ENCODE measurements at places on chromosomes 6 and 20.

DNA sequence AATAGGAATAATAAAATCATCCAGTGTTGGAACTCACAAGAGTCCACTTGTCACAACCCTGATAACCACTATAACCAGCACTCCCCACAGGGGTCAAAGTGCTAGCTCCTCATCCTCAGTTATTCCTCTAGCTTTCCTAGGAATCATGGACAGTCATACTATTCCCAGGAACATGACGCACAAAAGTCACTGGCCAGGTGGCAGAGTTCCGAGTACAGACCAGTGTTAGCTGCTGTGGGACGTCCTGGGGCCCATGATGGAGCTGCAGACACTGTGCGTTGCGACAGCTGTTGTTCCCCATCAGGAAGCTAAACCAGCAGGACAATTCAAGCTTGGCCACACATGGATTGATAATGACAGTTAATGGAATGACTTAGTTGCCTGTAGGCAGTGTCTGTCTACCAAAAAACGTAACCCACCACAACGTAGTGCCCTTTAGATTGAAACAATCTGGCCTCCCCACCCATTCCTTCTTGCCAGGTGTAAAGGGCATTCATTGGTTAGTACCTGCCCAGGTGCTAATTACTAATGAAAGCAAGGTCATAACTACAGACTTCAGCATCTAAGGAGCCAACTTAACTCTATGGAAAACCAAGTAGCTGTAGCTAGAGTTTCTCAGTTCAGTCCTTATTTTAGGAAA is 17.4 kb downstream of the EZR start:
- DNase-seq, result no peak

DNA sequence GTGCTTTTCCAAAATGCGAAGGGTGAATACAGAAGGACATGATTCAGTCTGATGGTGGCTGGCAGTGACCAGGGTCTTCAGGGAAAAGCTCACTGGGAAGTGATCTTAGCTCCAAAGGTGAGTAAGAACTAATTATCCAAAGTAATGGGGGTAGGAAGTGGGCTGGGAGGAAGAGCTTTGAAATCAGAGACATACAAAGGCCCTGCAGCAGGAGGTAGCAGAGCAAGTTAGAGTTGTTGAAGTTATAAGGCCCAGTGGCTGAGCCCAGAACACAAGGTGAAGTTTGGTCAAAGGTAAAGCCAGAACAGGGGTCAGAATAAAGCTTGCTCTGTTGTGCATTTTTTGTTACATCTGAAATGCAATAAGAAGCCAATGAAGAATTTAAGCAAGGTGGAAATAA is 81.2 kb downstream of the PLCB1 start:
- no peak for DNase-seq

DNA sequence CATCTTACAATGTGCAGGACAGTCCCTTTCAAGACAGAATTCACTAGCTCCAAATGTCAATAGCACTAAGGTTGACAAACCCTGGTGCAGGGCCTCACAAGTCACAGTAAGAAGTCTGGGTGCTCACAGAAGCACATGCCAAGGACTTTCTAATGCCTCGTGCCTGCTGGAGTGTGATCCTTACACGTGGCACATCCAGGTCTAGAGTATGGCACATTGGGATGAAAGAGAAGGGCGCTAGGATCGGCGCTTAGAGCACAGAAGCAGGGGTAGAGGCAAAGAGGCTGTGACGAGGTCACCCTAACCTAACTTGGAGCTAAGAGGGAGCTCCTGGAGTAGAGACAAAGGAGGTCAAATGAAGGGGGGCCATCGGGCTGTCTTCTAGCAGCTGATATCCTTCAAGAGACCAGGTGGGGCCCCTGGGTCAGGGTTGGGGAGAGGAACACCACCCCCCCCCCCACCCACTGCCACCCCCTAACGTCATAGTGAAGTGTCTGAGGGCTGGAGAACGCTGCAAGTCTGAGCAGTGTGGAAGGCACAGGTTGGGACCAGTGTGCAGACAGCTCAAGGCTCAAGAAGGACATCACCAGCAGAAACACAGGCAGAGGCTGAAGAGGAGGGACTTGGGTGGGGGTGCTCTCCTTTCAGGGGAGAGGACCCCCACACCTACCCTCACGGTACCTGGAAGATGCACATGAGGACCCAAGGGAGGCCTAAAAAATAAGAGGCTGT is 97.8 kb upstream of the MRPS10 start:
- DNase-seq, result no peak

DNA sequence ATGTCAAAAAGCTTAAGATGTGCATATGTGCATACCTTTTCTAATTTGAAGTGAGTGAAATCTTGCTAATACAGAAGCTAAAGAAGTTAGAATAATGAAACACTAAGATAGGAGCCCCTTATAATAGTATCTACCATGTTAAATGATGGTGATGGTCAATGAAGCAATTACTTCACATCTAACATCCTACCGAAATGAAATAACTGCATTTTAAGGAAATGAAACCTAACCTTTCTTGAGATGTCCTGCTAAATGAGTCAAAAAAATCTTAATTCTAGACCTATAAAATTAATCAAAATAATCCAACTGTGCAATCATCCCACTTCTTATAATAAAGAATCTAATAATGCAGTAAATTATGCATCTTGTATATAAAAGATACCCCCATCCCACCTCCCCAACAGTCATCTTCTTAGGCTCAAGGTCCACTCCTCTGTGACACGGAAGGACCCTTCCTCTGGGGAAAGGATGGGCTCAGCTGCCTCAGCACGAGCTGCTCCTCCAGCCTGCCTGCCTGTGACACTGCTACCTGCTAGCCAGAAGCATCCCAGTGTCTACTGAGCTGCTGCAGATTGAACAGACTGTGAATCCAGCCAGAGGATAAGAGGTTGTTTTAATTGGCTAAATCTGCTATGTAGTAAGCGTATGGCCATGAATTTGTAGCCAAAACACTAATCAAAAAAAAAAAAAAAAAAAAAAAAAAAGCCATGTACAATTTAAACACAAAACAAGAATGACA is 129.6 kb upstream of the BEND3 start:
- no peak for DNase-seq

DNA sequence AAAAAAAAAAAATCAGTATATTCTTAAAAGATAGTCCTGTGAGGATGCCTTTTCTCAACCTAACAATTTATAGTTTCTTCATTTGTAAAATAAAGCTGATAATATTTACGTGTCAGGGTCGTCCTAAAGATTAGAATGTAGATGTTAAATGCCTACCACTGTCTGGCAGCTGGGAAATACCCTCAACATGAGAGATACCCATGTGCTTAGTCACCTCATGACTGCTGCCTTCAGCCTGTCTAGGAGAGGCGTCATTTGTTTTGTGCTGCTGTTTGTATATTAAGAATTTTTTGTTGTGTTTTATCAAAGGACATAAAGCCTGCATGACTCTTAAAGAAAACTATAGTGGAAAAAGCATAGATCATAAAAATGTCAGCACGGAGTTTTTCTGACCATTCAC is 9.5 kb downstream of the FAM120B start:
- DNase-seq, result no peak

GRCh38 chr6:25685251-25685650 is 33.2 kb downstream of the SCGN start:
- DNase-seq, result no peak

DNA sequence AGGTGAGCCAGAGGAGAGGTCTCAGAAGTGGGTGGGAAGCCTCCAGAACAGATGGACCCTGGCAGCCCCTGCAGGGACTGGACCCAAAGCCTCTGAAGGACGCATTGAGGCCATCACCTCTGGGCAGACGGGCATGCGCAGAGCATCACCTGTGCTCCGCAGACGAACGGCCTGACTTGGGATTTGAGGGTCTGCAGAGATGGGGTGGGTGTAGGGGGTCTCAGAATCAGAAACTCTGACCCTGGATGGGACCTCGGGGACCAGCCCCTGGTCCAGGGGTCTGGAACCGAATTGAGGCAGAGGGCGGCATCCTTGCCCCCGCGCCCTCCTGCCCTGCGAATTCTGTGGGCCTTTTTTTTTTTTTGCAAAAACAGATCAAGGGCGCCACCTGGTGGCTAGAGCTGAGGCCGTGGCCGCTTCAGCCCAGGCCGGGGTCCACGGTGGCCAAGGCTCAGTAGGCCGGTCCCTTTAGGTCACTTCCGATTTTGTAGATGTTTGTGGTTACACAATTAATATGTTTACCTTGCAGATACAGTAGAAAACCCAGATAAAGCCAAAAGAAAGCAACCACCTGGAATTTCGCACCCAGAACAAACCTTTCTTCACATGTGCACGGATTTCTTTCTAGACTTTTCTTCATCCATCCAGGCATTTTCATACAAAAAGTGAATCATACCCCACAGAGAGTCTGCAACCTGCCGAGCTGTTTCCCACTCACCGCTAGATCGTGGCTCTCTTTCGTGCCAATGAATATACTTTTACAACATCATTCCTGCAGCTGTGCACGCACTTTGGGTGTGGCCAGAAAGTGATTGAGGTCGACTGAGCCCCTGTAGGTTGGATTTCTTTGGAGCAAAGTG is 25.9 kb downstream of the ZBP1 start:
- peak; percentile 88 for DNase-seq

DNA sequence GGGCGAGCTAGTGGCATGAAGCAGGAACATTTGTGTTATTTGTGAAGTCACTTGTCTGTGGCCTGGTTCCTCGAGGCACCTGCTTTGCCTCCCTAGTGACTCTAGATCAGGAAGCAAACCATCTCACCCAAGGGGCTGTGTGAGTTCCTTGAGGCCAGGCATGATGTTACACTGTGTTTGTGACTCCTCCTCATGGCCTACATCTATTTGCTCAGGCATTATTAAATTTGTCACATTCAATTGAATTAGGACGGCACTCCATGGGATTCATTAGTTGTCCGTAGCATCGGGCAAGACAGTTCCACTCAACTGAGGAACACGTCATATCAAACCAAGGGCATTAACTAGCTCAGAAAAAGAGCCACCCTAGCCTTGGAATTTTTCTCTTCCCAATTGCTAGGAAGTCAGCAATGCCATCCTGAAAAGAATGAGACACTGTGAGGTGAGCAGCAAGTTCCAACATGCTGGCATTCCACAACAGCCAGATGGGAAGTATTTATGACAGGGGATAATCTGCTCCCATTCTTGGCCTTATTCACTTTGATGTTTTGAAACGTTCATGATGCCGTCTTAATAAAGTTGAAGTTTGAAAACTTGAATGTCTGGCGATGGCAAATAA is 17.2 kb downstream of the TMEM200A start:
- peak; percentile 10 for DNase-seq

DNA sequence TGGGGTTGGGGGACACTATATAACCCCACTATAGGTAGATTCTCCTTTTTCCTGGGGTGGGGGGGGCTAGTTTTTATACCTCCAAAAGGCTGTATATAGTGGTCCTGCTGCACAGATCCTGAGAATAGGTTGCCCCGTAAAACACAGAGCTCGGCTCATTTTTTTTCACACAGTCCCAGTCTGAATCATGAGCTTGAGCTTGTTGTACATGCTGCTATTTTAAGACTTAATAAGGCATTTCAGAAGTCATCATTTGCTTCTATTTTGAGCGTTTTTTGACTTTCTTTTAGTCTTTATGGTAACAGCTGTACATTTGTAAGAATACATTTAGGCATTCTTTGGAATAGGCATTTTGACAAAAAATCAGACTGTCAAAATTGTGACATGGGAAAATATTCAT is 30.5 kb downstream of the SLC9A8 start:
- DNase-seq, result no peak

GRCh38 chr20:64115171-64115911 is 8.0 kb upstream of the NPBWR2 start:
- no peak for DNase-seq

GRCh38 chr6:139253656-139254055 is 38.1 kb downstream of the TXLNB start:
- DNase-seq, result no peak

GRCh38 chr6:137676888-137677287 is 182.7 kb upstream of the OLIG3 start:
- no peak for DNase-seq

DNA sequence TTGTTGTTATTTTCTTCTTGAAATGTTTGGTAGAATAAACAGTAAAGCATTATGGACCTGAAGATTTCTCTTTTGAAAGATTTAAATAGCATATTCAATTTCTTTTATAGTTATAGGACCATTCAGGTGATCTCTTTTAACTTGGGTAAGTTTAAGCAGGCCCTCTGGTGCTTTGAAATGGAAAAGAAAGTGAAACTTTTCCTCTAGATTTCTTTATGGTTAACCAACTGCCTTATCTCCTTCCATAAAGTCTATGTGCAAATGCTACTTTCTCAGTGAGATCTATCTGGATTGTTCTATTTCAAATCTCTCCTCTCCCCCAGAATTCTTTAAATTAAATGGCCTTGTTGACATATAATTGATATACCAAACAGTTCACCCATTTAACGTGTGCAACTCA is 54.0 kb downstream of the PHACTR2 start:
- DNase-seq, result no peak

DNA sequence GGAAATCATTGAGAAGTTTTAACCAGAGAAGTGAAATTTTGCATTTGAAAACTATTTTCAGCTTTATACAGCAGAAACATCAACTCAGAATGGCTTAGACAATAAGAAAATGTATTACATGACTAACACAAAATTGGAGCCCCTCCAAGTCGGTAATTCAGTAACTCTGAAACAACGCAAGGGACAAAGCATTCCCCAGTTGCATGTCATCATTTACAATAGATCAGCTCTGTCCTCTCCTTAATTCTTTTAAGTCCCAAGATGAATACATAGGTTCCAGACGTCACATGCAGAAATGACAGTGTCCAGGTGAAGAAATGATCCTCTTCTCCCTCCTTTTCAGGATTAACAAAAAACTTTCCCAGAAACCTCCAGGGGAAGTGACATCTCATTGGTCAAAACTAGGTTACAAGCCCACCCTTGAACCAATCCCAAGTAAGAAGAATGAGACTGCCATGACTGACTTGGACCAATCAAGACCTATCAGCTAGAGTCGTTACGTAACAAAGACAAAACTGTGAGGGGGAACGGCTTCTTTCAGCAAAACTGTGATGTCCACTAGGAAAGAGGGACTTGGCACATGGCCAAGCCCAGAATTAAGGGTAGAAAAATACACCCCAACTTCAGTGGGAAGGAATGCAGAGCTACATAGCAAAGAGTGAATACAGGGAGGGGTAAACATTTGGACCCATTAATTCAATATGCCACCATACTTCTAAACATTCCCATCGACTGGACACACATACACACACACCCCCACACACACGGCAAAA is 149.8 kb upstream of the PRND start:
- DNase-seq, result no peak

- DNase-seq, result no peak
These were observed 131.0 kb downstream of the CDKAL1 start for GRCh38 chr6:20665290-20665689.

DNA sequence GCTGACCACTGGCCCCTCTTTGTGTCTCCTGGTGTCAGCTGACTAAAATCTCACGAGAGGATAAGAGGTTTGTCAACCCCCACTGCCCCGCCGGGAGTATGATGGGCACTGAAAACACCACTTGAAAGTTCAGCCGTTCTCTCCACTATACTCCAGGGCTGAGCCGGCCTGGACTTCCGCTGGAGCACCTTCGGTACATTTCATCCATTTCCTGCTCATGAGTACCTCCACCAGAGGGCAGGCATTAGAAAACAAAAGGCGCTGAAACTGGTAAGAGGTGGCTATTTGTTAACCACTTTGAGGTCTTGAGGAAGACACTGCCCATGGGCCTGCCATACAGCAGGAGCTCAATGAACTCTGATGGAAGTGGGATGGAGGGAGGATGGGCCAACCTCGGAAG is 17.9 kb upstream of the ANKRD60 start:
- DNase-seq, result peak; percentile 64

All from HTR-8/SVneo (cell line).